ENCODE measurements at places on chromosomes 6 and 20.

- no peak for DNase-seq
Observed at GRCh38 chr6:95286874-95287273, 290.5 kb upstream of the MANEA start.

- no peak for DNase-seq
Observed at GRCh38 chr6:169250660-169251059, 3.0 kb downstream of the THBS2 start.

DNA sequence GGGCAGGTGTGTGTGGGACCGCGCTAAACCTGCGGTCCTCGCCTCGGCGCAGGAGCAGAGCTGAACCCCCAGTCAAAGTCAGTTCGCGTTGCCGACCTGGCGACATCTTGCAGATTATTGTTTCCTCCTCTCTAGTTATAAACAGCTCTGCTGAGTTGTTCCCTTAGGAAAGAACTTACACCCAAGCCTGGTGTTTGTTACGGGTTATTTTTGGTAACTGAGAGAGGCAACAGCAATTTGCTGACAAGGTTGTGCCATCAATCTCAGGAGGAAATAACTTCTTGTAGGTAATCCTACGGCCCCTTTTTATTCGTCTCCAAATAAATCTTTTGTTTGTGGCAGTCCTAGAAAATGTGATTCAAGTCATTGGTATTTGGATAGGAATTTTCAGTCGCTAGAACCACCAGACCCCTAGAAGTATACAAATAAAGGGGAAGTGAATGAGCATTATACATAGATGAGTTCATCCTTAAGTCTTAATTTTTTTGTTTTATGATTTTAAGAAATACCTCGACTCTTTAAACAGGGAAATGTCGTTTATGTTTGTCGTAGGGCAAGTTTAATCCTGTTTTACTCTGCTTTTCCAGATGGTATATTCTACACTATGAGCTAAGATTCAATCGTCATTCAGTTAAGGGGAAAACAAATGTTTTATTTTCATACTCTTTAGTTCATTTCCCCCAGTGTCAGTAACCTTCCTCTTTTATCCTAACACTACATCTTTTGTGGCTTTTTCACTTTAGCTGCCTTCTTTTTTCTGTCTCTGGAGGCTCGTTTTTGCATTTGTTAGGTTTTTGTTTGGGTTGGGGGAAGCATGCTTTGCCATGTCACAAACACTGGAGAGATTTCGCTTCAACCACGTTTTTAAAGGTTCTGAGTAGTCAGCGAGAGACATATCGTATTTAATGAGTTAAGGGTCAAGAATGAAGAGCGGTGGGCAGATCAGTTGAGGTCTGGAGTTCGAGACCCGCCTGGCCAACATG lies 1.2 kb downstream of the PM20D2 start:
- DNase-seq = peak; percentile 16

- no peak for DNase-seq
Observed at GRCh38 chr6:6005051-6006005, 1.4 kb downstream of the NRN1 start.

- DNase-seq = no peak
Observed at GRCh38 chr20:63259734-63260460, 5.6 kb upstream of the NKAIN4 start.

- no peak for DNase-seq
Observed at GRCh38 chr6:165186041-165186440, 123.4 kb downstream of the C6orf118 start.

GRCh38 chr20:12243327-12243726 lies 325.6 kb downstream of the BTBD3 start:
- DNase-seq = peak; percentile 16

- peak; percentile 31 for DNase-seq
Observed at GRCh38 chr6:36019167-36019566, 5.3 kb downstream of the SLC26A8 start.

DNA sequence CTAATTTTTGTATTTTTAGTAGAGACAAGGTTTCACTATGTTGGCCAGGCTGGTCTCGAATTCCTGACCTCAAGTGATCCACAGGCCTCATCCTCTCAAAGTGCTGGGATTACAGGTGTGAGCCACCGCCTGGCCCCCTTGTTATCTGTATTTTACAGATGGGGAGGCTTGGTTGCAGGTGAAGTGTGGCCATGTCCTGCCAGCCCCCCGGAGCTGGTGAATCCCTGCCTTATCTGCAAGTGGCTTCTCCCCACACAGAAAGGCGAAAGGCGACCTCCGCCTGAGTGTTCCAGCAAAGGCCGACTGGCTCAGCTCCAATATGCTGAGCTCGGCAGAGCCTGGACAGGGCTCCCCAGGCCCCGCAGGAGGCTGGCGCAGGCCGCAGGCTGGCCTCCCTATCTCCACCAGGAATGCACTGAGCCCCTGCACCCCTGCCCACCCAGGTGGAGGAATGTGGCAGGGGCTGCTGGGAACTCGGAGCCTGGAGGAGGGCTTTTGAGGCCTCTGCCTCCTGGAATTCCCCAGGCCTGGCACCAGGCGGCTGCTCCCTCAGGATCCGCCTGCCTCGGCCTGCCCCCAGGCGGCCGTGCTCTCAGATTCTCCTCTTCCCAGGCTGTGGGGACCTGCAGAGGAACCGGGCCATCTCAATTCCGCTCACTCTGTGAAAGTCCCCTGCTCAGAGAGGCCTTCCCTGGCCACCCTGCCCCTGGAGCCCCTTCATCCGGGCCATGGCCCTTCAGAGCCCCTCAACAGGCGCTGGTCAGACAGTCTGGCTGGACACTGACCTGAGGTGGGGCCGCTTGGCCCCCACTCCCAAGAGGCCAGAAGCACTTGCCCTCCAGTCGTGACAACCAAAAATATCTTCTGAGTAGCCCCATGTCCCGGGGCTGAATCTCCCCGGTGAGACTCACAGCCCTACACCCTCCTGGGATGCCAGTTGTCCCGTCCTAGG lies 9.3 kb upstream of the LAMA5 start:
- no peak for DNase-seq

DNA sequence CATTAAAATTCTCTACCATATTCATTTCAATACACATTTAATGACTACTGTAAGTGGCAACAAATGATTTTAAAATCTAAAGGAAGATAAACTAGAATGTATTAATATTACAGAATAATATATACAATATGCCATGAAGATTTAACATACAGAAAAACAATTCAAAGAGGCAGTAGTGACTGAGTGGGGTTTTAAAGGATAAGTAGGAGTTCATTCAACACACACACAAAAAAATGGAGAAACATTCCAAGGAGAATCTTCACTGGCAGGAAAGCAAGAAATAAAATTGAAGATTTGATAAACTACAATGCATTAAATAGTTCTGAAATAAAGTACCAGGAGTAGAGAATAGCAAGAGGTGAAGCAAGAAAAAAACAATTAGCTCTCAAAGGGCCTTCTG lies 215.1 kb downstream of the IBTK start:
- DNase-seq = no peak

- no peak for DNase-seq
Observed at GRCh38 chr6:90523779-90524310, 63.0 kb downstream of the MAP3K7 start.

DNA sequence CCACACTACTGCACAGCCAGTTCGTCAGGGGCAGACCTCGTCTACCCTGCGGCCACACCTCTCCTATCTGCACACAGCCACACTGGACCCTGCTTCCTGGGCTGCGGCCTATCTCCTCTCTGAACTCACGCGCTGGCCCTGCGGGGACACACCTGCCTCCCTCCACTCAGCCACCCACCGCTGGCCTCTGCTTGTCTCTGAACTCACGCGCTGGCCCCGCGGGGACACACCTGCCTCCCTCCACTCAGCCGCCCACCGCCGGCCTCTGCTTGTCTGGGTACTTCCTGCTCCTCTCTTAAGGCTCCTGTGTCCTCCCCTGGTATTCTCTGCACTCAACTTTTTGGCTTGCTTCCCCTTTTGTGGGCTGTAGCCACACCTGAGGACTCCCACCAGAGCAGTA lies 52.3 kb downstream of the HUS1B start:
- DNase-seq = no peak

DNA sequence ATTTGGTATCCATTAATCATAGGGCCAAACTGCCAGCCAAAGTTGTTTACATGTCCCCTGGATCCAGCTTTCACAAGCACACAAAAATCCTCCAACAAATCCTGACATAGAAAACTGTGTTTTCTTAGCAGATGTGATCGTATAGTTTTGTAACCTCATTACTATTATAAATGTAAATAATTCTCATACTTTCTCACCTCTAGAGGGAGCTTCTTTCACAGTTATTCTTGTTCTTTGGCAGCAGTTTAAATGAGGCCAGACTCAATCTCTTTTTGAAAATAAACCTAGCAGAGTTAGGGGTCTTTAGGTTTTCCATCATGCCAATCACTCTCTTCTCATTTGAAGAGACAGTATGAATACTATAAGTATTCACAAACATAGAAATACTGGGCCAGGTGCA lies 17.0 kb upstream of the ZNF318 start:
- DNase-seq = peak; percentile 66

- DNase-seq = no peak
Observed at GRCh38 chr6:34130862-34131261, 15.0 kb downstream of the GRM4 start.

DNA sequence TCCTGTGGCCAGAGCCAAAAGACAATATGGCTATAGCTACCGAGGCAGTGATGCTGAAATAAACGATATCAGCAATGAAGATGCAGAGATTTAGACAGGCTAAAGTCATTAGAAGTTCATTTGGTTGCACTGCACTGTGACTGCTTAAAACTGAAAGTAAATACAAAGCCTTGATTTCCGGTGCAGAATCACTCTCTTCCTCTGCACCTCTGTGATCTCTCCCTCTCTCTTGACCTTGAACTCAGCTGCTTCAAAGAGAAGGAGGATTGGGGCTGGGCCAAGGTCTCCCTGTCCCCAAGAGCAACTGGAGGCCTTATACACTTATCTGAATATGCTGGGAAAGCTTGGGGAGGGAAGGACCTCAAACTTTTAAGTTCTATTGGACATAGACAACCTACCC lies 34.6 kb upstream of the SPACA1 start:
- no peak for DNase-seq

DNA sequence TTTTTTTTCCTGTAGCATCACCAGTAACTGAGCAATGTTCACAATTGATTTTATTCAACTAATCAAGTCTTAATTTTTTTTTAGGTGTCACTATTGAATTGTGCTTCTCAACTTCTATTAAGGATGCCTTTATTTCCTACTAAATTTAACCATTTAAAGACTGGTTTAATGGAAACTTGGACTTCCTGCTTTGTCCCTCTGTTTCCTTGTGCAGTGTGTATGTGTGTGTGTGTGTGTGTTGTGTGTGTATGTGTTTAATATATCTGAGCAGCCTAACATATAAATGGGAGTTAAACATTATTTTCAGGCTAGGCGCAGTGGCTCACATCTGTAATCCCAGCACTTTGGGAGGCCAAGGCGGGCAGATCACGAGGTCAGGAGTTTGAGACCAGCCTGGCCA lies 1.8 kb downstream of the SERPINB6 start:
- DNase-seq = no peak

DNA sequence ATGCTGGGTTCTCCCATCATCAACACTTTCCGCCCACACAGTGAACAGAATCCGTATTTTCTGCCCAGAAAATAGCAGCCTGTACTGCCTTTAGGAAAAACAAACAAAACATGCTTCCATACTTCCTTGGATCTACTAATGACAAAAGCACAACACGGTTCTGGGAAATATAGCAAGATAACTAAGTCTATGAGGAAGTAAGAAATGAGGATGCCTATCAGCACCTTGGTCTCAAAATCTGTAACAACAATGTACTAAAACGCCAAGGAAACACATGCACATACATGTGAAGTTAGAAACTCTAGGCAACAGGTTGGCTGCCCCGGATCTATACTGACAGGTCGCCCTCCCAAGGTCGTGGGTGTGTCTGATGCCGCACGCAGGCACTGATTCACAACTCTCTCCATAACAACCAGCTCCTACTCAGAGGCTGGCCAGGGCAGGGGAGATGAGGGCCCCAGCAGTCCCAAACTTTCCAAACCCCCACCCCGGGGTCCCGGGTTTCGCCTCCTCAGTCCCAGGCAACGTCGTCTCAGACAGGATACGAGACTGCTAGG lies 710 bp downstream of the BTBD9 start:
- peak; percentile 15 for DNase-seq

GRCh38 chr20:54255157-54255556 lies 47.3 kb downstream of the PFDN4 start:
- DNase-seq = no peak

DNA sequence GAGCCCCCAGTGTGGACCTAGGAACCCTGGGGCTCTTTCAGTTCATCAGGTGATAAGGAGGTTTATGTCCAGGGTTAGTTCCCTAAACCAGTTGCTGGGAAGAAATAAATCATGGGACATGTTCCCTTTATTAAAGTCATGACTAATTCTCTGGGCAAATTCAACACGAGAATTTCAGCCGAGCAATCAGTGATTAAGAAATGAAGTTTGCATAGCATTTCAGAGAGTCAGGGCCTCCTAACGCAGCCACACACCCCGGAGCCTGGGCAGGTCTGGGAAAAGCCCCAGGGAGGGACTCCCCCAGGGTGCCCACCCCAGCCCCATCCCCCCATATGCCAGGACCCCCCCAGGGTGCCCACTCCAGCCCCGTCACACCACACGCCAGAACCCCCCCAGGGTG lies 20.1 kb downstream of the SLCO4A1 start:
- peak; percentile 96 for DNase-seq

DNA sequence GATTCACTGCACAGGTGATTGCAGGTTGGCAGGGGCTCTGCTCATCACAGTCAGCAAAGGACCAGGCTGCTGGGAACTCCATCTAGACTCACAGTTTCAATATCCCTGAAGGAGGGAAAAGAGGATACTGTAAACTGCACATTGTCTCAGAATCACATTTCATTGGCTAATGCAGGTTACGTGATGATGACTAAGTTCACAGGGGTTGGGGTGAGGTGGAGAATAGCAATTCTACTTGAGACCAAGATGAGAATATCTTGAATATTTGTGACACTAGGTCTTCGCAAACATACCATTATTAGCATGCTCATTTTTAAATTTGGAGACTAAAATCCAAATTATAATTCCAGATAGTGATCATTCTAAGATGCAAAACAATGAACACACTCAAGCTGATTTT lies 208.5 kb upstream of the CITED2 start:
- DNase-seq = no peak

GRCh38 chr6:167948716-167949115 lies 48.8 kb upstream of the KIF25 start:
- DNase-seq = no peak

GRCh38 chr6:20416567-20417345 lies 15.1 kb downstream of the E2F3 start:
- DNase-seq = no peak

GRCh38 chr20:49595811-49596561 lies 28.0 kb upstream of the PTGIS start:
- no peak for DNase-seq

GRCh38 chr6:162957062-162957461 lies 229.3 kb downstream of the PACRG start:
- no peak for DNase-seq

- peak; percentile 32 for DNase-seq
Observed at GRCh38 chr6:81800666-81801065, 48.2 kb upstream of the TENT5A start.

All from inflammatory macrophage (primary cell).